Hepatocyte (in vitro differentiated cells): ENCODE measurements at places on chromosomes 11 and 22.

DNA sequence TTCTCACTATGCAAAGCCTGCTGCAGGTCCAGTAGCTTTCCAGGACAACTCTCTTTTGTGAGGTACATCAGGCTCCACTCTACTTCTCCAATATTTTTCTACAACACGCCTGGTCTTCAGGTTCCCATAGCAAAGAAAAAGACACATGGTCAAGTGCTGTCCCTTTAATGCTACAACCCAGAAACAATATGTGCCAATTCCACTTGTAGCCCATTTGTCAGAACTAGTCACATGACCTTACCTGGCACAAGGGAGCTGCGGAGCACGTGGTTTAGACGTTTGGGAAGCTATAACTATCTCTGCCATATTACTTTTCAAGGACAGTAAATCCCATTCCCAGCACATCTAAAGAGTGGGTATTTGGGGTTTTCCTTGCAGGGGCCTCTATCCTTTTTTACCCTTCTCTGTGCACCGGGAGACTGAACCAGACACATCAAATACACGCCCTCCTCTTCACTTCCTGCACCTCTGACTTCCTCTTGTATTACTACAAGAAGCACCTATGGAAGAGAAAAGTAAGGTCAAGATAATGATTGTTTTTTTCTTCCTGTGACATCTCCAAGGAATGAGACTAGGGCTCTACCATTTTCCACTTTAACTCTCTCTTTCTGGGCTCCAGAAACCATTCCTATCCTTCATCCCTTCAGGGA lies 237.6 kb downstream of the ETS1 start:
- no peak for DNase-seq

DNA sequence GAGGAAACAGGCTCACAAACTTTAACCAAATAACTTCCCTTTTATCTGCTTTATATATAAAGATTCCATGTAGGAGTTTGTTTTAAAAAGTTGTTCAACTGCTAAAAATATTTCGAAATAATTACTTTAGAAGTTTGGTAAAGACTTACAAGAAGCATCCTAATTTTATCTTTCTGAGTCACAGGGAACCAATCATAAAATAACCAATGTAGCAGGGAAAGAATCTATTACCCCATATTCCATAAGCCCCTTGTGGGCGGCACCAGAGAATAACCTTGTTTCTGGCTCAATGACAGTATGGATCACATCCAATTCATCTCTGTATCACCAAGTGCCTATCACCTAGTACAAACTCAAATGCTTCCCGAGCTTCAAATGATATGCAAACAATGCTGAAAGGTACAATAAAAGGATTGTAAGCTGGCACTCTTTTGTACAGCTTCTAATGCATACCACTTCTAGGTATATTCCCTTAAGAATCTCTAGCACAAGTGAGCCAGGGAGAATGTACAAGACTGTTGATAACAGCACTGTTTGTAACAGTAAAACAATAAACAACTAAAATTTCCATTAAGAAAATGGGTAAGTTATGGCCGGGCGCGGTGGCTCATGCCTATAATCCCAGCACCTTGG lies 158.4 kb downstream of the ATG16L2 start:
- no peak for DNase-seq

DNA sequence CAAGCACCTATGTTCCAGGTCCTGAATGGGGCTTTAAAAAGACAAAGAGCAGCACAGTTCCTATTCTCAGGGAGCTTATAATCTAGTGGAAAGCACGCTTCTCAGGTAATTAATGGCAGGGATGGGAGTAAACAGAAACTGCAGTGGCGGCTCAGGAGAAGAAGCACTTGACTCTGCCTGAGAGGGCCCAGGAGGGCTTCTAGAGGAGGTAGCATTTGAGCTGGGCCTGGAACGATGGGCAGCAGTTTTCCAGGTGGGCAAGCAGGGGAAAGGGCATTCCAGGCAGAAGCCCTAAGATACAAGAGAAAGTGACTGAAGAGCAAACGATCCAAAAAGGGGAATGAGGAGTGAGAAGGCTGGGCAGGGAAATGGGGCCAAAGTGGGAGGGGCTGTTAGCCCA lies 37.1 kb upstream of the CHST1 start:
- DNase-seq: no peak

DNA sequence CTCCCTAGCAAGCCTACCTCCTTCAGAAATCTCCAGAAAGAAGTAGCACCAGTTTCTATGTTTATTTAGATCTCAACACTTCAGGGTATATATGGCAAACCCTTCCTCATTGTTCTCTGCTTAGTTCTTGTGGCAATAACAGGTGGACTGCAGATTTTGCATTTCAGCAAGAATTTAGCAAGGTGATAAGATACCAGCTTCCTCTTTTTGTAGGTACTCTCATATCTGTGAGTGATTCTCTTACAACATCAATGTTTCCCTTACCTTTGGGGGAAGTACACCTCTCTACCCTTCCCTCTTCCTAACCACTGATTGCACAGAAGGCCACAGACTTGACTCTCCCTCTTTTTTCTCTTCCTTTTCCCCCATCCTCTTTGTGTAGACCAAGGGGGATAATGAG lies 230.9 kb upstream of the SESN3 start:
- no peak for DNase-seq
